Right atrium auricular region (tissue), 2 donors: ENCODE measurements at places on chromosomes 13 and 19.
A peak's percentile ranks its signal among the peaks of the same experiment; 100 is the strongest.

- DNase-seq: peak; percentile 81
Observed at GRCh38 chr19:29666578-29667386, 1.5 kb downstream of the PLEKHF1 start.

DNA sequence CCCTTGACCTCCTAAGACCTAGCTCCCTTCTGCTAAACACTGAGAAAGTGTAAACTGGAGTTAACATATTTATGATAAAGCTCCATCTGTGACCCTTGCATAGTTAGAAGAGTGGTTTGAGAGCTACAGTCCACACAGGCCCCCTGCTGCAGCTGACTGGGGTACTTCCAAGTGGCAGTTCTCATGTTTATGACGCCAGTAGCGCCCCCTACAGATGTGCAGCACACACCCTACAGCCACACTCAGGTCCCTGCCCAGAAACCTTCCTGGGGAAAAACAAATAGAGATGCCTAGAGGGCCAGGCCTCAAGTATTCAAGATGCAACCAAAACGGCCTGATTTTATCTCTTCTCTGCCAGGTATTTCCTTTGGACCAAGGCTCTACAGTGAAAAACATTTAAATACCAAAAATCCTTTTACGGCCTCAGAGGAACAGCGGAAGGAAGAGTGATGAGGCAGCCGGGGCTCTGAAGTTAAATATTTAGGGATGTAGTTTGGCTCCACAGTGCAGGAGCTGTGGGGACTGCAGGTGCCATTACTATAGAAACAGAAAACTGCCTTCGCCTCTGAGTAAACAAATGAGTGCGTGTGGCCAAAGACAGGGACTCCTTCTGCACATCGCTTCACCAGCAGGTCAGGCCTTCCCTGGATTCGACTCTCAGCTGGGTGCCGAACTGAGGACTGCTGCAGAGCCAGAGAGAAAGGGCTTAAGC, 553.1 kb downstream of the EFNB2 start:
- DNase-seq: no peak

DNA sequence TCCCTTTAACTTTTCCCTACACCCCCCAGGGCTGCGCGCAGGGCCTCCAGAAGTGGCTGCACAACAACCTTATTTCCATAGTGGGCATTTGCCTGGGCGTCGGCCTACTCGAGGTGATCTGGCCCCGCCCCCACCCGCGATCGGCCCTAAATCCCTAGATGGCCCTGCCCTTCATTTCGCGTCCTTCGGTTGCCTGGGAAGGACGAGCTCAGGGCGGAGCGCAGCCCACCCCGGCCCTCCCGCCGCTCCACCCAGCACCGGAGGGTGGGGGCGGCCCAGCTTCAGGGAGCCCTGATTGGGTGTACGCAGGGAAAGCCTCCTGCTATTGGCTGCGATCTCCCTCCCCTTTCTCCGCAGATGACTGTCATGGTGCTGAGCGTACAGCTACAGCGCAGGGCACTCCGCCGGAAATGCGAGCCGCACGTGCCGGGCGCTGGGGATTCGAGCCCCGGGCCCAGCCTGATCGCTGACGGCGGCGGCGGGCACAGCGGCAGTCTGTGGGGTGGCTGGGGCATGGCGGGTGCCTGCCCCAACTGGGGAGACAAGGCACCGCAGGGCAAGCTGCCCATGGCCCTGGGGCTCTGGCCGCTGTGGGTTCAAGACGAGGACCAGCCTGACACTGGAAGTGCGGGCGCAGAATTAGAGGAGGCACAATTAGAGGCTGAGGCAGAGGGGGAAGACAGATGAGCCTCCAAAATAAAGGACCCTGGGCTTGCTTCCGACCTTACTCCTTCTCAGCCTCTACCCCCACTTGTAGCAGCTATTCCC, 4.3 kb downstream of the CD37 start:
- DNase-seq: peak; percentile 93

DNA sequence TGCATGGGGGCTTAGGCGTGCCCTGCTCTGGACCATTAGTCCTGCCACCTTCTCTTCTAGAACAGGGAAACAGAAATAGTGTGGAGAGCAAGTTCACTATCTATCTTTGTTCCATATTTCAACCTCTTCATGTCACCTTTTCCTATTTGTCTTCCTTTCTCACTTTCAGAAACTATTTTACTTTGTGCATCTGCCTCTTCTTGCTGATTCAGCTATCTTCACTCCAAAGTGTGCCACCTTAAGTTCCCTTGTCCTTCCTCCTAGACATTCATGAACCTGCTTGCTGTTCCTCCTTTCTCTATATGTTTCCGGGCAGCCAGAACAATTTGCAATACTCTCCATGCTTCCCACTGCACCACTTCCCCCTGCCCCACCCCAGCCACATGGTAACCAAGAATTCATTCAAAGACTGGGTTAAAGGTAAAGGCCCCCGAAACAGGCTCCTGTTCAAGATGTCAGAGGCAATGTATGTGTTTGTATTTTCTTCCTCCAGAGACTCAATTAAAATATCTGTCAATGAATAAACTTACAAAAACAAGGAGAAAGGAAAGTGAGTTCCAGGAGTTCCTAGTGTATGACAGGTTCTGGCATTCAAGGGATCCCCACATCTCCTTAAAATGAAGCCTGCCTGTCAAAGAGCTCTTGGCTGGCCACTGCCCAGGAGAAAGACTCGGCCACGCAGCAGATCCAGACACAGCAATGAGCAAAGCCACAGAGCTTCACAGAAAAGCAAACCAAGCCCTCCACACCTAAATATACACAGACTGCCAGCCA, 268.1 kb downstream of the DNAJC15 start:
- no peak for DNase-seq

- DNase-seq: no peak
Observed at GRCh38 chr19:3982701-3983541, 2.3 kb downstream of the EEF2 start.

DNA sequence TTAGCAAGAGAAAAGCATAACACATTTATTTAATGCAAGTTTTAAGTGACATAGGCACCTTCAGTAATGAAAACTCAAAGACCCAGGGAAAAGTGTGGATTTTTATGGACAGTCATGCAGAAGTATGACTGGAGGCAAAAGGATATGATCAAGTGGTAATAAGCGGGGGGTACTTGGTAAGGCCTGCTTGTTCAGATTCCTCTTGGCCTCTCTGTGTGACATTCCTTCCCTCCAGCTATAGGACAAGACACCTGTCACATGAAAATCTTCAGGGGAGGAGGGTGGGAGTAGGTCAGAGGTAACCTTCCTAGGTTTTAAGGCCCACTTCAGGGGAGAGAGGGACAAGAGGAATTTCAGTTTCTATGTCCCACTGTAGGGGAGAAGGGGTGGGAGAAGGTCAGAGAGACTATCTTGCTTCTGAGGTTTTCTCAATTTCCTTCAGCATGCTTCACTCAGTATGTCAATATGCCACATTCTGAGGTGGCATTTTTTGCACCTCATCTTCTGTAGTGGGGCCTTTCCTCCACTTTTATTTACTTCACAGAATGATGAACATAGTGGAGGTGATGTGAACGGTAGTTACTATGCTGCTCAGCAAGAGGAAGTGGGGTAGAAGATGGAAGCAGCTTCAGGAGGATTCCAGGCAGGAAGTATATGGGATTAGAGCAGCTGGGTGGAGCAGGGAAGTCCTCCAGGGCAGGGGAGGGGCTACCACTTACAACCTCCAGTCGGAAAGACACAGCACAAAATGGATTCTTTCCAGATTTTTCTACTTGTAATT, 73.2 kb upstream of the RFC3 start:
- no peak for DNase-seq

DNA sequence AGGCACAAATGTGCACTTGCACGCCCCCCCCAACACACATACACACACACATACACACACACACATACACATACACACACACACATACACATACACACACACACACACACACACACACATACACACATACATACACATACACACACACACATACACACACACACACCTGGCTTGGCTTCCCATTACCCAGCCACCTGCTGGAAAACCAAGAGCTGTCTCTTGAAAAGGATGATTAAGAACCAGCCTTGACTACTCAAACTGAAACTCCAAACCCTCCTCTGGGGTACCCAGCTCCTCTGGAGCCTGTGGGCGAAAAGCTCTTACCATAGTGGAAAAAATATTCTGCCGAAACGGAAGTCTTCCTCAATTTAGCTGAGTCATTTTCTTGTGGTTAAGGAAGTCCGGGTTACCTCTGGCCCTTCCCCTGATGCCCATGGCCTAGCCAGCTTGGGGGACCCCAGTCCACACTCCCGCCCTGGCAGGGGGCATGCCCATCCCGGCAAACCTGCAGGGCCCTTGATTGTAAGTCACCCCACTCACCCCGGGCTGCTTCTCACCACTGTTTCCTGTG, 21.9 kb downstream of the CEBPA start:
- DNase-seq: no peak

GRCh38 chr13:51645154-51645650, 60.9 kb downstream of the WDFY2 start:
- no peak for DNase-seq

- DNase-seq: no peak
Observed at GRCh38 chr13:20054586-20054985, 96.1 kb downstream of the ZMYM2 start.

DNA sequence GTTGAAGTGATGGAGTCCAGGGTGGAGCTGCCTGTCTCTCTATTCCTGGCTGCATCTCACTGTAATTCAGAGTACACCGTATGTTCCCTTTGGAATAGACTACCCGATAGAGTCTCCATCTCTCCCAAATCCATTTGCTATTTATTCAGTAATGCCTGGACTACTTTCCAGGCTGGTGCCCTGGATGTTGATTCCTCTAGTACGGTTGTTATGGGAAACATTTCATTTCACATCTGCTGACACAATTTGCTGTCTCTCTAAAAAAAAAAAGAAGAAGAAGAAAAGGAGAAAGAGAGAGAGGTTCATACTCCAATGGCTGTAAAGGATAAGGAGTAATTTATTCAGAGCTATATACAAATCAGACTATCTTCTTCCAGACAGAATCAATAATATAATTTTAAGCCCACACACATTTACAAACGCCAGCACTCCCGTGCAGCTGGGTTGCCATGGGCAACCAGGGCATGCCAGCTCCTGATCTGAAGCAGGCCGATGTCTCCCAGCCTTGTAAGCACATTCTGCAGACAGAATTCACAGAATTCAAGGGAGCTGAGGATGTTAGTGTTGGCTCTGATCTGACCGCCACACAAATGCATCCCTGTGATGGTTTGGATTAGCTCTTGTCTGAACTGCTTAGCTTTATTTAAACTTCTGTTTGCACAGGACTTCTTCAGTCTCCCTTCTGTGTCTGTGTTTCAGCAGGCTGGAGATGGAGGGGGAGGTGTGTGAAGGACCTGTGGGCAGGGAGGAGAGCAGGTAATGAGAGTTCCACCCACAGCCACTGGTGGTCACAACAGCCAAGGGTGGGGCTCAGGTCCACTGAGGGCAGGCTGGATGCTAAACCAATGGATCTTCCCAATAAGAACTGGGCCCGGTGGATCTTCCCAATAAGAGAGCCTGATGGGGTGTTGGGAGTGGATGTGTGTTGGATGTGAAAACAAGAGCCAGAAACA, 66.0 kb downstream of the TEX26 start:
- DNase-seq: no peak

DNA sequence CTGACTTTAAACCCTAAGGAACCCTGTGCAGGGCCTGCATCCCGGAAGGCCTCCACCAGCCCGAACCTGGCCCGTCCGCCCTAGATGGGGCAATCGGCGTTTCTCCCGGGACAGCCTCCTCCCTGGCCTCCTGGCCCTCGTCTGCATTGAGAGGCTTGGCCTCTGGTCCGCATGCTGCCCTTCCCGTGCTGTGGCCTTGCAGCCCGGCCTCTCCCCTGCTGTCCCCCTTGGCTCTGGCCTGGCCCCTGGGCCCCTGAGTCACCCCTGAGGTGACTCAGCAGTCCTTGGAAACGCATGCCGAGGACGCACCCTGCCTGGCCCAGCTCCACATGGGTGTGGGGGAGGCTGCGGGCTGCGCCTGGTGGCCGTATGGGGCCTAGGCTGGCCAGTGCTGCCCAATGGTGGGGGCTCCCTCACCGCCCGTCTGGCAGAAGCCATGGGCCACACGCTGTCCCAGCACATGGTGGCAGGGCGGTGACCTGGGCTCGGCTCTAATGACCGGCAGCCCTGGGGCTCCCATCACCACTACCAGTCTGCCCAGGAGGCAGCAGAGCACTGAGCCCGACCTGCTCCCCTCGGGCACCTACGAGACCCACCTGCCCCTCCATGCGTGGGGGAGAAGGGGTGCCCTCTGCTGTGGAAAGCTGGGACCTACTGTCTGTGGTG, 25.7 kb downstream of the SH3GL1 start:
- DNase-seq: peak; percentile 93

- no peak for DNase-seq
Observed at GRCh38 chr19:18339723-18340122, 675 bp upstream of the PGPEP1 start.

- DNase-seq: no peak
Observed at GRCh38 chr13:26587251-26587650, 29.8 kb downstream of the WASF3 start.

GRCh38 chr19:14542711-14543328, 13.4 kb downstream of the TECR start:
- no peak for DNase-seq

- DNase-seq: no peak
Observed at GRCh38 chr19:42092350-42092749, 16.4 kb downstream of the ZNF574 start.

- no peak for DNase-seq
Observed at GRCh38 chr13:35990196-35990595, 141.0 kb downstream of the DCLK1 start.

DNA sequence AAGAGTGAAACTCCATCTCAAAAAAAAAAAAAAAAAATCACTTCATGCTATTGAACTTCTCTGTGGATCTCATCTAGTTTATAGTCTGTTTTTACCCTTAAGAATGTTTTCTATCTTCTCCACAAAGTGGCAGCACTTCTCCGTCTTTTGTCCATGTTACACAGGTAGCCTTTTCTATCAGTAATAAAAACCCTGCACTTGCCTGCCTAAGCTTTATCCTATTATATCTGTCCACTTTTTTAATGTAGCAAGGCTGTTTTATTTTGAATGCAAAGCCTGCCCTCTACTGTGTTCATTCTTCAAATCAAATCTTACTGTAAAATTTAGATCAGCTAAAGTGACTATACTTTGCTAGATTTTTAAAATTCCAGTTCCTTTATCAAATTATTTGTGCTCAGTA, 124.0 kb downstream of the STOML3 start:
- DNase-seq: no peak

GRCh38 chr19:47421844-47422395, 2.6 kb upstream of the MEIS3 start:
- no peak for DNase-seq

- no peak for DNase-seq
Observed at GRCh38 chr13:41460074-41460465, 2.7 kb downstream of the RGCC start.

DNA sequence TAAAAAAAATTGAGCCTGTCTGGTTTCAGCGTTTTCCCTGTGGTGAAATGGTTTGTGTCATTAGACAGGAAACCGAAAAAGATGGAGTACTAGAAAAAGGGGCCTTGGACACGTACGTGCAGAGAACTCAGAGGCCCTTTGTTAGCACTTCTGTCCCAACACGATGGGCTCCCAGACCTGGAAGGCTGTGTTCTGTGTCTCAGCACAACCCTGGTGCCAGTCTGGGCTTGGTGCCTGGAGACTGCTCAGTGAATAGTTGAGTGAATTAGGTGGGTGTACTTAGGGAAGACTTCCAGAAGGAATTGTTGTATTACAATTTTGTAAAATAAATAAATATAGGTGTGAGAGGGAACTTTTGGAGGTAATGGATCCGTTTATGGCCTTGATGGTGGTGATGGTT, 8.7 kb downstream of the ZNF71 start:
- DNase-seq: no peak
